ENCODE measurements at places on chromosomes 3 and 15.

- DNase-seq: no peak
Measured at GRCh38 chr15:60009980-60010732, 6.0 kb downstream of the FOXB1 start.

DNA sequence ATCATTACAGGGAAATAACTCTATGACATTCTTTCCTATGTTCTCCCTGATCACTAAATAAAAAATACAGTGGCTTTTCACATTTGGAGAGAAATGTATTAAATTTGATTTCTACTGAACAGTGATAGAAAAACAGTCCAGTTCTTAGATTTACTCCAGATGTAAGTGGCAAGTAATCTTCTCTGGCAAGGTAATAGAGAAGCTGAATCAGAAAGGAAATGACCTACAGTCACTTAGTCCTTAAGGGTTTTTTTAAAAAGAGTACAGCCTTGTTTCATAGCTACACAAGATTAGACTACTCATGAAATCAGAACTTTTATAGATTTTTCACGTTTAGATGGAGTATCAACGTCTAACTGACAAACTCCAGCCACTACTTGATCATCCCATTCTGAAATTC is 236.9 kb downstream of the CADPS start:
- DNase-seq: no peak

GRCh38 chr3:106263011-106263410 is 394.2 kb upstream of the CBLB start:
- DNase-seq: no peak

DNA sequence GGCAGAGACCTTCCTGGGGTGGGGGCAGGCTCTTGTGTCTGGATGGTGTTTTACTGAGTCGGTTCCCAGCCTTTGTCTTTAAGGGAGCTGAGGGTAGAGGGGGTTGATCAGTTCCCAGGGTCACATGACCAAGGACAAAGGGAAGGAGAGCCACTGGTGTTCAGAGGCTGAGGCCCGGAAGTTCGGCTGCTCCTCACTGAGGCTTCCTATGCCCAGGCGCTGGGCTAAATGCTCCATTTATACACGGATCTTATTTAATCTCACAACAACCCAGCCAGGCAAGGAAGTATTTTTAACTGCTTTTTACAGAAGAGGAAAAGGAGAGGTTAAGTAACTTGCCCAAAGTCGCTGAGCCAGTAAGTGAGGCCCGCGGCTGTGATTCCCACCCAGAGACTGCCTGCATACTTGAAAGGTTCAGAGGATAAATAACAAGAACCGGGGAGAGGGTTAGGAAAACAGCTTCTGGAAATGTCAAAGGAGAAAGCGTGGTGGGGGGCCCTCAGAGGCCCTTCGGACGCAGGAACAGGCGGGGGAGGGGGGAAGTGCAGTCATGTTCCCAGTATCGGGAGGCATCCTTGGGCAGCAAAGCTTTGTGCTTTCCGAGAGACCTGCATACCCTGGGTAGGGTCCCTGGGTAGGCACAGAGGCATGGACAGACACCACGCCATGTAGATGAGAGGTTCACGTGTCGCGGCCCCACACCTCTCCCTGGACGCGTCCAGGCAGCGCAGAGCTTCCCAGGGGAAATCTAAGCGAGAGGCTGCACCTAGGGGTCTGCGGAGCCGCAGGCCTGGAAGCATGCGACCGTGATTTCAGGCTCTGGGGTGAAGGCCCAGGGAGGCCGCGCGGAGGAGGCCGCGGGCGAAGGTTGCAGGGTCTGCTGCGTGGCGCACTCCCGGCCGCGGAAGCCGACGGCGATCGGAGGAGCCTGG is 21.3 kb downstream of the EPHB3 start:
- no peak for DNase-seq

DNA sequence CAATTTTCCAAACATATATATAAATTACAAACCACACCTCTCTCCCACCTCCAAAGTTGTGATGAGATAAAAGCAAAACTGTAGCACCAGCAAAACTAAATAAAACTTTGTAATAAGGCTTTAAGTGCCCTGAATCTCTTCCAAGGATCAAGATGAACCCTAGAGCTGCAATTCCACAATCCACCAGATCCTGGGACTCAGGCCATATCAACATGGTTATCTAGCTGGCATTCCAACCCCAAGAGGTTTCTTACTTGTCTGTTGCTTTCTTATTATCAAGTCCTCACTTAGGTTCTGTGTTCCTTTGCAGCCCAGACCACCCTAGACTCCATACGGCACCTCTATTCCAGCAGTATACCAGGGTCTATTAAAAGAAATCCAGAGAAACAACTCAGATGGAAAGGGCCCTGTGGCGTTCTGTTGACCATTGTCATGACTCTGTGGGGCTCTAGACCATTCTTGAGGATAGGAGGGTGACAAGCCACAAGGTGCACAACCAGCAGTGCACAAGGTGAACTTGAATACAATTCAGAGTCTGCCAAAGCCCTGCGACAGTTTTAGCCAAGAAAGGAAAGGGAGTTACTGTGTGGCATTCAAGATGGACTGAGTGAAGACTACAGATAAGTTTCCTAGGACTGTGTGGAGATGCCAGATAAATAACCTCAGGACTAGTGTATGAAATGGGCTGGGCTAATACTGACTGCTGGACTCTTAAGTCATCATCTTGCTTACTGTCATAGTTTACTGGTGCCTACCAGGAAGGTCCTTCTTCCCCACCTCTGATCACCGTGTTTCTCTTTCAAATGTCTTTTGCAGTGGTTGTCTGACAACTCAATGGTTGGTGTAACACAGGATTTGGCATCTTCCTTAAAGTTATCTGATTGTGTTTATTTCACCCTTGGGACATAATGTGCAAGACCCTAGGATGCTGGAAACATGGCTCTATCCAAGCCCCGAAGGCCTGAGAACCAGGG is 27.2 kb downstream of the ACKR2 start:
- no peak for DNase-seq

- DNase-seq: no peak
Measured at GRCh38 chr3:144409319-144409718, 437.7 kb downstream of the DIPK2A start.

DNA sequence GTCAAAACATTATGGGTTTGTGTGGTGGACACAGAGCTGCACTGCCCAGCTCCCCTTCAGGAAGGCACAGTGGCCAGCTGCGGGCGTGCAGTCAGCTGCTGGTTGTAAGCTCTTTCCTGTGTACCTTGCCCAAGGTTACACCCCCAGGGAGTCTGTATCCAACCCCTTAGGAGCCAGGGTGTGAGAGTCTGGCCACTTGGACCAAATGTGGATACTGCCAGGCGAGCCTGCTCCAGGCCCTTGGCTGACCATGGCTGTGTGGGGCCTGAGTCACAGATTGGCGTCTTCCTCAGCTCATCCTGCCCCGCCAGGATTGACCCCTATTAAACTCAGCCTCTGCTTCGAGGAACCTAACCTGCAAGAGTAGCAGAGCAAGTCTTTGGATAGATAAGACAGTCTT is 56.9 kb downstream of the ABHD5 start:
- DNase-seq: no peak

DNA sequence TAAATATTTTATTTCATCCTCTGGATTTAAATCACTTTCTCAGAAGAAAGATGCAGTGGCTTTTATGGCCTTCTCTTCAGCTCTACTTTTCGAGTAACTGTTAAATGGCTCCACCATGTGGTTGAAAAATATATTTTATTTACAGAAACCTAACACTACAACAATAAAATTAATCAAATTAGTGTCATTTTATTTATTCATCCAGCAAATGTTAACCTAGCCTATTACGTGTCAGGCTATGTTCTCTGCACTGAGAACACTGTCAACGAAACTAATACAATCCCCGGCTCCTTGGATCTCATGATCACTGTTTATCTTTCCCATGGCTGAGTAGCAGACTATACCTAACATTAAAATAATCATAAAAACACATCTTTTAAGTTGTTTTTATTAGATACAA is 148.0 kb upstream of the OSTN start:
- peak; percentile 15 for DNase-seq

GRCh38 chr3:121126033-121126706 is 218.2 kb downstream of the STXBP5L start:
- no peak for DNase-seq
